ENCODE measurements at places on chromosomes 7 and 10.

- DNase-seq = no peak
Measured at GRCh38 chr10:43060291-43060690, 16.6 kb upstream of the RET start.

GRCh38 chr10:133013463-133013862 is 71.1 kb upstream of the CFAP46 start:
- no peak for DNase-seq

DNA sequence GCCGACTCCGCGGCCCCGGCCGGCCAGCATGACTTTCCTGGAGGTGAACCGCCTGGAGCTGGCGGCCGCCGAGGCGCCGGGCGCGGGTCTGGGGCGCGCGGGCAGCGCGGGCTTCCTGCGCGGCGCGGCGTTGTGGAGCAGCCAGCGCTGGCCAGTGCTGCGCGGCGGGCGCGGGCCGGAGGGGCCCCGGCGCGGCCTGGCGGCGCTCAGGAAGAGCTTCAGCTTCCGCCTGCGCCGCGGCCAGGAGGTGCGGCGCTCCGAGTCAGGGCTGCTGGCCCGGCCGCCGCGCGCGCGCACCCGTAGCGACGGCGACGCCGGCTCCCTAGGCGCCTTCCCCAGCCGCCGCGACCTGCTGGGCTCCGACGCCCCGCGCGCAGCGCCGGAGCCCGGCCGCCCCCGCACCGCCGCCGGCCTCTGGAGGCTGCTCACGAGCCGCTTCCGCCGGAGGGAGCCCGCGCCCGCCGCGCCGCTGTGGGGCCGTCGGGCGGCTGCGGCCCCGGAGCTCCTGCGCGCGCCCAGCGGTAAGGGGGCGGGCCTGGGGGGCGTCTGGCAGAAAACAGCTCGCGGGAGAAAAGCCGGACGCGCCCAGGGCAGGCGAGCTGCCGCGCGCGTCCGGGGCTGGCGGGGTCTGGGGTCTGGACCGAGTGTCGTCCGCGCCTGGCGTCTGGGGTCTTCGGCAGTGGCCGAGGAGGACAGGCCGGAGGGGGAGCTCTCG is 29.0 kb downstream of the AGAP3 start:
- DNase-seq = no peak

DNA sequence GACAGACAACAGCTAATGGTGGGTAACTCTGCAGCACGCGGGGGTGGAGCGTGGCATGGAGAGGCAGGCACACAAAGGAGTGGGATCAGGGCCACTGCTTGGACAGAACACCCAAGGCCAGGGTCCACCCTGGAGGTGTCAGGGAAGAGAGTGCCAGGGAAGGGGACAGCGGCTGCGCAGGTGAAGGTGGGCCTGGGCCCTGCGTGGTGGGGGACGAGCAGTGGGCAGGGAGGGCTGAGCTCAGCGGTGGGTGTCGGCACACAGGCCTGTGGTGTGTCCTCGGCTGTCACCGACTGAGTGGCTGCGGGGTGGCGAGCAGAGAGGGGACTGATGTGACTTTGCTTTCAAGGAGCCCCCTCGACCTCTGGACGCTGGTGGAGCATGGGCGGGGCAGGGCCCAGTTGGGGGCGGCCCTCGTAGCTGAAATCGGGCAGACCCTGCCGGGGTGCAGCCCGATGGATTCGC is 8.4 kb upstream of the SCART1 start:
- DNase-seq = no peak

DNA sequence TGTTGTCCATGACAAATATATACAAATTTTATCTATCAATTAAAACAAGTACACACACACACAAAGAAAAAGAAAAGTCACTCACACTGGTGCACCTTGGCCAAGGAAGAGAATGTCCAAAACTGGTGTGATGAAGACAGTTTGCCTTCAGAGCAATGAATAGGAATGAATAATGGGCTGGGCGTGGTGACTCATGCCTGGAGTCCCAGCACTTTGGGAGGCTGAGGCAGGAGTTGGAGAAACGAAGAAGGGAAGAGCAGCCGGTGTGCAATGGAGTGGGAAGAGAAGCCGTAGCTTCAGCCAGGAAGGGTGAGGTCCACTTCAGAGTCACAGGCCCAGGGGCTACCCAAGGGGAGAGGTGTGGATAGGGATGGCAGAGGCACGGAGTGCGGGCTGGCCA is 253.6 kb downstream of the CCSER2 start:
- DNase-seq = no peak

DNA sequence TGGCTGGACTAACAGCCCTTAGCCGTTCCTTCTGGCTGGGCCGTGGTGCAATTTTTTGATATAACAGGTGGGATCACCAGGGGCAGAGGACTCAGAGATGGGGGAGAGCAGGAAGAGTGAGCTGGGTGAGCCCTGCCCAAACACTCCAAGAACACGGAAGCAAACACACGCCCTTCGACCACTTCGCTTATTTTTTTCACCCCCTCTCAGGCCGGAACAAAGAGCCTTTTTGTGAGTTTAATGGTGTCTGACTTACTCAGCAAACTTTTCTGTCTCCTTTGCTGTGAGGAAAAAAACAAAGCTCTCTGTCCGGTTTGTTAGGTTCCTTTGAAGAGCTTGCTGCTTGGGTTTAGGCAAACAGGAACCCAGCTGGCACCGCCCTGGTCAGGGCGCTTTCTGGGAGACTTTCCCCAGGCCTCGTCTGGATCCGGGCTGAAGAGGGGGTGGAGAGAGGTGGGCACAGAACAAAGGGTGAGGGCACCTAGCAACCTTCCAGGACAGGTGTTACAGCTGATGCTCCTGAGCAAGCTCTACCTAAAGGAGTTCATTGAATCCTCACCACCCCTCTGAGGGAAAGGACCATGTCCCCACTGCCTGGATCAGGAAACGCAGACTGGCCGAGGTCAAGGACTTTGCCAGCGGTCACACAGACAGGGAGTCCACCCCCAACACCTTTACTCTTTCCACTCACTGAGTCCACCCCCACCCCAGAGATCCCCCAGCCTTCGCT is 23.3 kb downstream of the CALML3 start:
- no peak for DNase-seq

DNA sequence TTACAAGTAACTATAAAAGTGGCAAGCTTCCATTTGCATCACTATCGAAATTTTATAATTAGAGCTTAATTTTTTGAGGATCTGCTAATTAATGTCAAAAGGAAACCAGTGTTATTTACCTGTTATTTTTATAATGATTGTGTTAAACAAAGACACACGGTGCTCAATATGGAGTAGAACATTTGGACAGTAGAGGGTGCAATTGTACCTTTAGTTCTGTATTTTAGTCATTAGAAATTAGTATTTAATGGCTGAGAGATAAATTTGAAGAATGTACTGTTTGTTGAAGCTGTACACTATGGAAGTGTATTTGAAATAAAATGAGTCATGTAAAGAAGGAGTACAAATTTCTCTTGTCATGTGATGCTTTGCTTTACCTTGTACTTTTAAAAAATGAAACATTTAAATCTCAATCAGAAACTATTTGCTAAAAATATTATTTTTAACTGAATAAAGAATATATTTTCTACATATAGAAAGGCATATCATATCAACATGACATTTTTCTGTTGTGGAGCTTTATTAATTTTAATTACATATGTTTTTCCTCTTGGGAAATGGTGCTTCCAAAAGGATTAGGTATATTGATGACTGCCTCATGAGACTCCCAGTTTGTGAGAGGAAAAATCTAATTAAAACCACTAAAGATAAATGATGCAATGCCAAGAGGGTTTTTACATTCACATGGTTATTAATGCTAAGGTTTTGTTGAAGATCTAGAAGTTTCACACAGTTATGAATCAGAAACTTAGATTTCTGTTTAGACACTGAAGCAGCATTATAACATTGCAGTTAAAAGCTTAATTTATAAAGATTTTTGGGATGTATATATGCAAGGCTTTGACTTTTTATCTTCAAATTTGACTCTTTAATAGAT is 10.4 kb upstream of the PRKG1 start:
- no peak for DNase-seq

DNA sequence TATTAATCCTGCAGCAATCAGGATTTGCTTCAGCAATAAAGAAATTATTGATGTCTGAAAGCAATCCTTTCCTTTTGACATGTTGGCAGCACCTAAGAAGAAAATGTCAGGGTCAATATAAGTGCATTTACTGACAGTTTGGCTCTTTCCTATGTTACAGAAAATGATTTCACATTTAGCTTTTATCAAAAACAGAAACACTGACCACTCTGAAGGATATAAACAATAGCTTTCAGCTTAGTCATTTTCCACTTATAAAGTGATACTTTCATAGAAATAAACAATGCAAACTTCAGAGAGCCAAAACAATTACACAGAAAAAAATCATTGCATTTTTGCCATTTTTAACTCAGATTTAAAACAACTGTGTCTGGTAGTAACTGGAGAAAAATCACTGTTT is 325.6 kb upstream of the KAT6B start:
- DNase-seq = no peak

- no peak for DNase-seq
Measured at GRCh38 chr10:5530412-5530806, 5.6 kb downstream of the CALML3 start.
